ENCODE measurements at places on chromosomes 5 and 9.

GRCh38 chr5:177389241-177390169, 5.3 kb downstream of the SLC34A1 start:
- DNase-seq = no peak

DNA sequence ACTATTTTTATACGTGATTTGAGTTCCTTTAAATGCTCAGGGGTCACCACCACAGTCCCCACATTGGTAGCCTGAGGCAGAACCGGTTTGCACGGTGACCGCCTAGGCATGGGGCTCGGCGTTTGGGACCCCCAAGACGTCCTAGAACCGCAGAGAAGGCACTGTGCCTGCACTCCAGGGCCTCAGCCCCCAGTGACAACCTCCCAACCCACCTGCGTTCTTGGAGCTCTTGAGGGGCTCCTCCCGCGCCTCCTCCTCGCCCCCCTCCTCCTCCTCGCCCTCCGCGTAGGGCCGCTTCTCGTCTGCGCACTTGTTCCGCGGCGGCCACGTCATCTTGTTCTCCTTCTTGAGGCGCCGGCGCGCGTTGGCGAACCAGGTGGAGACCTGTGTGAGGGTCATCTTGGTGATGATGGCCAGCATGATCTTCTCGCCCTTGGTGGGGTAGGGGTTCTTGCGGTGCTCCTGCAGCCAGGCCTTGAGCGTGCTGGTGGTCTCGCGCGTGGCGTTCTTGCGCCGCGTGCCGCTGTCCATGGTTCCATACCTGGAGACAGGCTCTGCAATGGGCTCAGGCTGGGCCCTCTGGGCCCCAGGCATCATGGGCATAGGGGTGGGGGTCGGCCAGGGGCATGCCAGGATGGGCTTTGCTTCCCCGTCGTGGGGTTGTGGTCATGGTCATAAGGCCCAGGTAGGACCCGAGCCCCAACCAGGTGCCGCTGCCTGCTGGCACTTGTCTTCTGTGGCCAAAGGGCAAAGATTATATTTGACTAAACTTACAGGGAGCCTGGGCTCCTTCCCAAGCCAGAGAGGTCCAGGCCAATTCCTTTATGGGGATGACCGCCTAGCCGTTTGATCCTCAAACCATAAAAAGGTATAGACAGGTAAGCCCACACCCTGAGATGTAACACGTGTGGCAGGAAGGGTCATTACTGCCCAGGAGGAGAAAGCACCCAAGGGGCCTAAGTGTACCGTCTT, 3.1 kb downstream of the IRX4 start:
- no peak for DNase-seq

- no peak for DNase-seq
These were observed 10.5 kb downstream of the LURAP1L start for GRCh38 chr9:12785260-12785770.

GRCh38 chr5:54738118-54738972, 220.8 kb downstream of the SNX18 start:
- DNase-seq = no peak

DNA sequence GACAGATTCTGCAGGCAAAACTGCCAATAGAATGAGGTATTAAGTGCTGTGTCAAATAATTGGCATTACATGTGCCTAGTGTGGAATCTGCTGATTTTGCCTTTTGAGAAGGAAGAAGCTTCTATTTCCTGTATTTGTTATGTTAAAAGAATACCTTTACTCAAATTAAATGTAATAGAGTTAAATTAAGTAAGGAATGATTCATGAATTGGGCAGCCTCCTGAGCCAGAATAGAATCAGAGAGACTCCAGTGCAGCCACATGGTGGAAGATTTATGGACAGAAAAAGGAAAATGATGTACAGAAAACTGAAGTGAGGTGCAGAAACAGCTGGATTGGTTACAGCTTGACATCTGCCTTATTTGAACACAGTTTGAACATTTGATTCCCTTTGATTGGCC, 464.4 kb upstream of the SEMA6A start:
- no peak for DNase-seq

DNA sequence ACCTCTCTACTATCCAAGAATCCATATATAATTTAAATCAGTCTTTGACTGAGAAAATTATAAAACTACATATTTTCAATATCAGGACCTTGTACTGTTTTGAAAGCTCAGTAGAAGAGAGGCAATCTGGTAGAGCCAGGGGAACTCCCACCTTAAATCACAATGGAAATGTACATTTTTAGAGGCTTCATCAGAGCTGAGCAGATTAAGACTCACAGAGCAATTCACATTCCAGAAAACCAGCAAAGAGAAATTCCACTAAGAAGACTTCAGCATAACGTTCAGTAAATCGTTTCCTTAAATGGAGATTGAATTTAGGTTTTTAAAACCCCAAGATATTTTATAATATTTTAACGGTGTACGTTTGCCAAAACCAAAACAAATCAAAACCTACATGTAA, 227.8 kb upstream of the TRPM3 start:
- DNase-seq = peak; percentile 83

- no peak for DNase-seq
These were observed 518.5 kb downstream of the NR2F1-AS1 start for GRCh38 chr5:93062548-93062947.

DNA sequence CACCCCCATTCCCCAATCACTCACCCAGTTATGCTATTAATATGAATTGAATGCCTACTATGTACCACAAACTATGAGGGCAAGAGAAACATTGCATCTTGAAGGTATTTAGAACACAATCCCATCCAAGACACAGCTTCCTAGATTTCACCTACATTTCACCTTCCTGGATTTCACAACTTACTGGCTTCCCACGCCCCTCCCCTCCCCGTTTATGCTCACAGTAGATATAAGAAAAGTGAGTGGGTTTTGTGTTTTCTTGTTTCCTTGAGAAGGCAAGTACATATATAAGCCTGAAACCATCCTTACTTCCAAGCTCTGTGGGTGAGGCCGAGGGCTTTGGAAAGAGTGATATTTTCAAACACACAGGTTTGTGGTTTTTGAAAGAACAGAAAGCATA, 465.0 kb downstream of the BNC2 start:
- DNase-seq = no peak

- DNase-seq = no peak
These were observed 210.1 kb downstream of the PRDM9 start for GRCh38 chr5:23717486-23717885.

DNA sequence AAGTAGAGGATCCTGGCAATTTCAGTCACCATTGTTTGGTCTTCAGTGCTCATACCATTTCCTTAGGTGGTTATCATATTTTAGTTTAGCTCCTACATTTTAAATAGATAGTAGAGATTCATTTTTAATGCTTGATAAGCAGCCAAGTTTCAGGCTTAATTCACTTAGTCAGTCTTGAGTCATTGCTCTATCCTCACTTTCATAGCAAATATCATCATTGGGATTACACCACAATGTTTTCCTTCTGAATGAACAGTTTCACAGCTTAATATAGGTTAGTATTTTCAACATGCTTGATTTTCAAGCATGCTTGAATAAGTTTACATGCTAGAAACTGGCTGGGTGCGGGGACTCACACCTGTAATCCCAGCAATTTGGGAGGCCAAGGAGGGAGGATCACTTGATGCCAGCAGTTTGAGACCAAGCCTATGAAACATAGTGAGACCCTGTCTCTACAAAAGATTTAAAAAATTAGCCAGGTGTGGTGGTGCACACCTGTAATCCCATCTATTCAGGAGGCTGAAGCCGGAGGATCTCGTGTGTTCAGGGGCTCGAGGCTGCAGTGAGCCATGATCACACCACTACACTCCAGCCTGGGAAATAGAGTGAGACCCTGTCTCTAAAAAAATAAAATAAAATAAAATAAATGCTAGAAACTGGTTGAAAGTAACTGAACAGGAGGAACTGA, 339.9 kb downstream of the ADGRV1 start:
- DNase-seq = peak; percentile 7

DNA sequence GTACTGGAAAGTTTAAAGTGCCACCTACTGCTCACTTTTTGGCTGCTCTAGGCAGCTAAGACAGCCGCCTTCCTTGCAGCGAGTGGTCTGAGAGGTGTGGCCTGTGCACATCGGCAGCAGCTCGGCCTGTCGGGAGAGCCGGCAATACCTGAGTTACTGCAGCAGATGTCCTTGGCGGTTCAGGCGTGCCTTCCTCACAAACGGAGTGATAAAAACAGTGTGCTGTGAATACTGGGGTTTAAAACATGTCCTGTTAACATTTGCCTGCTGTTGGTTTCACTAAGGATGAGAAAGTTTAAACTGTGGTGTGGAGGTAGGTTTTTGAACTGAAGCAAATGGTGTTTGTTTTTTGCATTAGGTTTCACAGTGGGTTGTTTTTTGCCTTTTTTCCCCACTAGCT, 12.9 kb downstream of the TRAF2 start:
- DNase-seq = no peak

DNA sequence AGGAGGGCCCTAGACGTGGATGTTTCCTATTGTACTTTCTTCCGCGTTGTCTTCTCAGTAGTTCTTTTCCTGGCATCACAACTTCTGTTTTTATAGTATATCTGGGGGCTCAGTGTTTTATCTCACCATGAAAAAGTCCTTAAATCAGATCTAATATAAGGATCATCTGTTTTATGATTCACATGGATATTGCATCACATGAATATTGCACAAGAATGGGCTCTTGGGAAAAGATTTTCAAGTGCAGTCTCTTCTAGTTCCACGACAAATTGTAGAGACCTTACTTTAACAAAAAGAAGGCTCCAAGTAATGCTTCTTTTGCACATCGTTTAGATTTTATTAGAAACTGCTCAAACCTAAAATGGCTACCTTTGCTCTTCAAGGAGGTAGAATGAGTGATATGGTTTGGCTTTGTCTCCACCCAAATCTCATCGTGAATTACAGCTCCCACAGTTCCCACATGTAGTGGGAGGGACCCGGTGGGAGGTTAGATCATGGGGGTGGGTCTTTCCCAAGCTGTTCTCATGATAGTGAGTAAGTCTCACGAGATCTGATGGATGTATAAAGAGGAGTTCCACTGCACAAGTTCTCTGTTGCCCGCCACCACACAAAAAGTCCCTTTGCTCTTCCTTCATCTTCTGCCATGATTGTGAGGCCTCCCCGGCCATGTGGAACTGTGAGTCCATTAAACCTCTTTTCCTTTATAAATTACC, 53.7 kb upstream of the FAM120A start:
- no peak for DNase-seq

GRCh38 chr5:172351240-172351778, 67.7 kb upstream of the UBTD2 start:
- DNase-seq = no peak

- no peak for DNase-seq
These were observed 21.1 kb downstream of the SRFBP1 start for GRCh38 chr5:121982893-121983285.

GRCh38 chr9:119004618-119004990, 364.6 kb downstream of the BRINP1 start:
- DNase-seq = peak; percentile 62

GRCh38 chr9:84742261-84742660, 72.7 kb downstream of the NTRK2 start:
- no peak for DNase-seq

DNA sequence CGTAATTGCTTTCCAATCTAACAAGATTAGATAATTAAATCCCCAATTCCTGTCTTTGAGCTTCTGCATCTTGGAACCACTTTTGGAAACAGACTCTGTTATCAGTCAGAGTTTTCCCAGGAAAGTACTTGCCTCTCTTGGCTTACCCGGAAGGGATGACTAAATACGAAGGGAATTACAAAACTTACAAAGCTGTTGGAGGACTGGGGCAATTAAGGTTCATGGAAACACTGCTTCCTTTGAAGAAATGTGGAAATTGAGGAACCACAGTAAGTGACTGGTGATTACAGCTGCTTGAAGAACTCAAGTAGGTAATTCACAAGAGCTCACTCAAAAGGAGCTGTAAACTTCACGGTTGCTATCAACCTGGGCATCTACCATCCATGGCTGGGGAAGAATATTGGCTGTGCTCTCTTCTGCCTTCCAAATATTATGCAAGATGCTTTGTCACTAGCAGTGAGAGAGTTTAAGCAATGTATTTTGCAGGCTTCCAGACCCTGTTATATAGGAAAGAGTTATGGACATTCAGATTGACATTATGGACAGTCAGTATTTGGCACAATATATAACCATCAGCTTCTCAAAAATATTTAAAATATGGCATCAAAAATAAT, 104.6 kb upstream of the MAN2A1 start:
- no peak for DNase-seq

- no peak for DNase-seq
These were observed 2032.6 kb downstream of the MAT2B start for GRCh38 chr5:165538065-165538464.

GRCh38 chr9:137241490-137242268, 592 bp downstream of the TUBB4B start:
- DNase-seq = no peak

GRCh38 chr5:16669776-16670175, 53.0 kb upstream of the RETREG1 start:
- DNase-seq = peak; percentile 24

Measured in fibroblast of skin of left biceps (primary cell).